ENCODE measurements at places on chromosomes 2 and 18. TPM values are rescaled to one million over a fixed set of nuclear protein-coding genes. Genes with fewer than 3 reads are reported as not detected.

The BUB1 gene
- total RNA-seq = 118 TPM

The SERPINB12 gene
- total RNA-seq = not detected

DNA sequence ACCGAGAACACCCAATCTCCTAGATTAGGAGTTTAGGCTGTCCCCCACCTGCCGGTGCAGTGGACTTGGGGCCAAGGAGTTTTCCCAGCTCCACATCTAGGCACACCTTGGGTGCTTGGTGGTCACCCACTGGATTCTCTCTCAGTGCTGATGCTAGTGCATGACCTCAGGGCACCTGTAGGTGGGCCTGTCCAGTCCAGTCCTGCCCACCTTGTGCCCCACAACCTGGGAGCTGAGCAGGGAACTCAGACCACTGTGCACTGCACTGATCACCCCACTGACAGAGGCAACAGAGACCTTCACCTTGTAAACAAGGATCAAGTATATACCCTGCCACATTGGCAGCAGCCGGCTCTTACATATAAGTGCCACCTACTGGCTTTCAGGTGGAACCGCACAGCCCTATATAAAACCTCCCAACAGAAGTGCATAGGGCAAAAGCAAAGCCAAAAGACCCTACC, 12.7 kb upstream of the CDH19 start:
- no peaks in the 10 kb centered on the region for H3K36me3 ChIP-seq
- H3K4me1 ChIP-seq = no peaks in the 10 kb centered on the region
- DNase-seq = no peak
- H3K27me3 ChIP-seq = no peaks in the 10 kb centered on the region

DNA sequence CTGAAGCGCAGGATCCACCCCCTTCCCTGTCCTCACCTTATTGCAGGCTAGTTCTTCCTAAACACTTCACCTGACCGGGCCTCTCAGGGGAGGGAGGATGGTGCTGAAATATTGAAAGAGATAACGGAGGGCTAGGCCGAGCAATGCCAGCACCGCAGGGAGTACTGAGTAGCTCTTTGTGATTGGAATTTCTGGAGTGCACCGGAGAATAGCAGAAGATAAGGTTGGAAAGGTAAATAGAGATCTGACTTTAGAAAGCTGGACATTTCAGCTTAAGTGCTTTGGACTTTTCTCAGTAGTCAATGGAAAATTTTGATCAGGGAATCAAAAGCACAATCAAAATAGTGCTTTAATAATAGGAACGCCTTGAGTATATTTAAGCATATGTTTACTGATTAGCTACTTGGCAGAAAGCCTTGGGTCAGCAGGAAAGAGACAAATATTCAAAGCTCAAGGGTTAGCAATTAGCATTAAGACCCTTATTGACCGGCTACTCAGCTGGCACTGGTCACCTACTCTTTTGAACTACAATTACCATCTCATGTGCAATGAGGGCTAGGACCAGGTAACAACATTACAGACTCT, 142.9 kb upstream of the NDUFV2 start:
- no peak overlapping the region for H3K4me3 ChIP-seq
- H3K36me3 ChIP-seq = no peaks in the 10 kb centered on the region
- H3K4me1 ChIP-seq = no peaks in the 10 kb centered on the region
- DNase-seq = no peak
- no peaks in the 10 kb centered on the region for H3K27me3 ChIP-seq

Data from H1 (cell line).